ENCODE measurements at places on chromosomes 16 and 17.

GRCh38 chr17:48505788-48506187 lies 25.0 kb downstream of the HOXB1 start:
- DNase-seq, result peak; percentile 88

DNA sequence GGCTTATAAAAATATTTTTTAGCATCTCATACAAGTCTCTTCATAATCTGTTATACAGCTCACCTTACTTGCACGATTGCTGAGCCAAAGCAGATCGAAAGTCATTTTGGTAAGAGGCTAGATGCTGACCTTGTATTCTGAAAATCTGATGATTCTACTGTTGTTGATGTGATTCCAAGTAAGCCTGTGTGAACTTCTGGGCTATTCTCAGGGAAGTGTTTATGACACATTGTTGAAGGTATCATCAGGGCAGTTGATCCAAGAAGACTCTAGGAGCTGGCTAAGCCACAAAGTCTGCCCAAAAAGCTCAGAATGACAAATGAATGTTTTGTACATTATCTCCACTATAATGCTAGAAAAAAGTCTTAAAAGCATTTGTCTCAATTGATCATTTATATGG lies 16.0 kb downstream of the OMG start:
- no peak for DNase-seq

DNA sequence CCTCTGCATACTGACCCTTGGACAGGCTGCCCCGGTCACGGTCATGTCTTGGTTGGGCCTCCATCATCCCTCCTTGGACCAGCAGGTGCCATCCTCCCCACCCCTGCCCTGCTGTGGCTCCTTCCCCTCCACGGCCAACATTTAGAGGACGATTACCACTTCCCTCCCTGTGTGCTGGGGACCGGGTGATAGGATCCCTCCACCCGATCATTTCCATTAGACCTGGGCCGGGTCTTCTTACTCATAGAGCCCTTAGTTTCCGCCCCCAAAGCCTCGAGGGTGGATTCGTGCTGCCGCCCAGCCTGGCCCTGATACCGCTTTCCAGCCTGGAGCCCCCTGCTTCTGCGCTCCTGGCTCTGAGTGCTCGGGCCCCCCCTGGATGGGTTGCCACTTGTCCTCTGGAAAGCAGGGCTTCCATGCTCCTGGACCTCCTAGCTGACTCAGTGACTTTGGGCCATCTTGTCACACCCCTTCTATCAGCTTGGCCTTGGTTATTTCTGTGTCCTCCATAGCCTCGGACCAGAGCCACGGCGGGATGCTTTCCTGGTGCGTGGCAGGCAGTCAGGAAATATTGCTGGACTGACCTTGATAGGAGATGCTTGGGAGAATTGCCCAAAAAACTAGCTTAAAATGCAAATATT lies 171.4 kb downstream of the SEC14L1 start:
- no peak for DNase-seq

DNA sequence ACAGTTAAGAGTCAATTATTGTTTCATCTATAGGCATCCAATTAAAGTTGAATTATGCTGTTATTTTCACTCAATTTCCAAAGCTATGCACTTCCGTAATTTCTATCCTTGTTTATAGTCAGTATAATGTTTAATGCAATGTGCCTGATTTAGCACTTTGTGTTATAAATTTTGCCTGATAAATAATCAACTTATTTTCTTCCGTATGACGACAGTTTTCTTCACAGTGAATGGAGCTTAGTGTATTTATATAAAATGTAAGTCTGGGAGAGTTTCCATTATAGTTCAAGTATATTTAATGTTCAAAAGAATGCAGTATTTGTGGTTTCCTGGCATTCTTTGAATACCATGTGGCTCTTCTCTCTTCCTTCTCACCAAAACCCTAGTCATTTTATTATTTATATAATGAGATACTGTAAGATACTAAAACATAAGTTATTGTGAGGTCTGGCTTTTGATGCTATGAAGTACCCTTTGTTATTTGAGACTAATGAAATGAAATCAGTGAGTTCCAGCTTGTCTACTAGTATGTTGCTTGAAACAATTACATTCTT lies 240.6 kb downstream of the PRKCA start:
- no peak for DNase-seq

GRCh38 chr17:69712801-69713311 lies 298.4 kb downstream of the MAP2K6 start:
- DNase-seq, result no peak

DNA sequence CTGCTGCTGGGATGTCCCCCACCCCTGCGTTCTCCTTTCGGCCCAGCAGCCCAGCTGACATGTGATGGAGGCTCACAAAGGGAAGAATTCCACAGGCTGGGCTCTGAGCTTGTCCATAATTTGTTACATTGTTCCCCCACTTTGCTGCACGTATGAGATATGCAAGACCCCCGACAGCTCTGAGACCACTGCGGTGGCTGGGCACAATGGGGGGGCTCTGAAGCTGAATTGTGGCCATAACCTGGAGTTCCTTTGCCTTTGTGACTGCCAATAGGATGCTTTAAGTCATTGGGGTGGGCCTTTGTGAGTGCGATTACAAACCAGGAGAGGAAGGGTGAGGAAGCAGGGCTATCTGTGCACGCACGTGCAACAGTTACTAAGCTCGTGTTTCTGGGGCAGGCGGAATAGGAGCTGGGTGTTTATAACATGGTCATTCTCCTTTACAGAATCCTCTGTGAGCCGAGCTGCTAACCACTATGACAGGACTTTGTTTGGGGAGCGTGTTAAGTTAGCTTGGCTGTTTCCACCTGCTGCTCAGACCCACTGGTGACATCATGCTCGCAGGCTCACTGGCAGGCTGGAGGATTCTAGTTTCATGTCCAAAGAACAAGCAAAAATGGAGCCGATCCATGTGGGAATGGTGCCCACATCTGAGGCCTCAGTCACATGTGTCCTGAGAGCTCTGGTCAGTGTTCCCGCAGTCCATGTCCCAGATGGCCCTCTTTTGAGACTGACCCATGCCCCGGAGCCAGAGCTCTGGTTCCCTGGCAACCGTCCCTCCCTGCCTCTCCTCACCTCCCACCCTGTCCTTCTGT lies 208.3 kb upstream of the SALL1 start:
- DNase-seq, result no peak

DNA sequence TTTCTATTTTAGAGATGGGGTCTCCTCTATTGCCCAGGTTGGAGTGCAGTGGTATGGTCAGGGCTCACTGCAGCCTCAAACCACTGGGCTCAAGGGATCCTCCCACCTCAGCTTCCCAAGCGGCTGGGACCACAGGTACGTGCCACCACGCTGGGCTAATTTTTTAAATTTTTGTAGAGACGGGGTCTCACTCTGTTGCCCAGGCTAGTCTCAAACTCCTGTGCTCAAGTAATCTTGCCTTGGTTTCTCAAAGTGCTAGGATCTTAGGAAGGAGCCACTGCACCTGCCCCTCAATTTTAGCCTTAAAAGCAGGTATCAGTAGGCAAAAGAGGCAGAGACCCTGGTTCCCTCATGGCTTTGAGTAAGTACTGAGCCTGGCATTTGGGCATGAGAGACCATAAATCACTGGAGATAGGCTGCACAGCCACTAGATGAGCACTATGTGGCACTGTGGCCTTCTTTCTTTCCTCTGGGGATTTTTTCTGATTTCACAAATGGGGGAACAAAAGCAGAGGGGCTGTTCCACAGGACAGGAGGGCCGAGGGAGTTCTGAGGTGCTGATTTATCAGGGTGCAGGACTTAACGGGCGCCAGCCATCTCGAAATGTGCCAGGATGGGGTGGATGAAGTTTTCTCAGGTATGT lies 82.2 kb downstream of the PLXDC1 start:
- peak; percentile 49 for DNase-seq

DNA sequence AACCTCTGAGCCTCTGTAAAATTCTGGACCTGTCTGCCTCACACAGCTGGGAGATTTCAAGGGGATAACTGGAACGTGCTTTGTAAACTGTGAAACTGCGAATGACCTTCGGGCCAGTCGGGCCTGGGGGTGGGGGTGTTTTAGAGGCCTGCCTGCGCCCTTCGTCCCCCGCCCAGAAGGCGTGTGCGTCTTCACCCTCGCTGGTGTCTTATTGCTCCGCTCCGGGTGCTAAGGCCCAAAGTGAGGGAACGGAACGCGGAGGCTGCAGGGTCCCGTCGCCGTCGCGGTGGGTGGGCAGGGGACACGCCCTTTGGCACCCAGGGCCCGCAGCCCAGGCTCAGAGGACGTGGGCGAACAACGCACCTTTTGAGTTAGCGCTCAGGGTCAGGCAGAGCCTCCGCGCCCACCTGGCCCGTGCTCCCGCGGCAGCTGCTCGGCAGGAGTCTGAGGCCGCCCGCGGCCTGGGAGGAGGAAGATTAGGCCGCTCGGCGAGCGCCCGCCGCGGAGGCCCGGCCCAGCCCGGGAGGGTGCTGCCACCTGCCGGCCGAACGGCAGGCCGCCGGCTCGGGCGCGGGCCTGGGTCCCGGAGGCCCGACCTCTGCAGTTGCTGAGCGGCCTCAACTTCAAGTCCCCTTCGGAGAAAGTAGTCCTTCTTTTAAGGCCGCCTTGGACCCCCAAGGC lies 29.7 kb downstream of the DCAKD start:
- DNase-seq, result peak; percentile 64

- no peak for DNase-seq
Measured at GRCh38 chr16:35207059-35207999, 1747.9 kb downstream of the TP53TG3F start.

- no peak for DNase-seq
Measured at GRCh38 chr16:66293932-66294331, 72.6 kb upstream of the CDH5 start.

GRCh38 chr17:74521701-74522201 lies 9.5 kb downstream of the CD300LB start:
- DNase-seq, result peak; percentile 42

DNA sequence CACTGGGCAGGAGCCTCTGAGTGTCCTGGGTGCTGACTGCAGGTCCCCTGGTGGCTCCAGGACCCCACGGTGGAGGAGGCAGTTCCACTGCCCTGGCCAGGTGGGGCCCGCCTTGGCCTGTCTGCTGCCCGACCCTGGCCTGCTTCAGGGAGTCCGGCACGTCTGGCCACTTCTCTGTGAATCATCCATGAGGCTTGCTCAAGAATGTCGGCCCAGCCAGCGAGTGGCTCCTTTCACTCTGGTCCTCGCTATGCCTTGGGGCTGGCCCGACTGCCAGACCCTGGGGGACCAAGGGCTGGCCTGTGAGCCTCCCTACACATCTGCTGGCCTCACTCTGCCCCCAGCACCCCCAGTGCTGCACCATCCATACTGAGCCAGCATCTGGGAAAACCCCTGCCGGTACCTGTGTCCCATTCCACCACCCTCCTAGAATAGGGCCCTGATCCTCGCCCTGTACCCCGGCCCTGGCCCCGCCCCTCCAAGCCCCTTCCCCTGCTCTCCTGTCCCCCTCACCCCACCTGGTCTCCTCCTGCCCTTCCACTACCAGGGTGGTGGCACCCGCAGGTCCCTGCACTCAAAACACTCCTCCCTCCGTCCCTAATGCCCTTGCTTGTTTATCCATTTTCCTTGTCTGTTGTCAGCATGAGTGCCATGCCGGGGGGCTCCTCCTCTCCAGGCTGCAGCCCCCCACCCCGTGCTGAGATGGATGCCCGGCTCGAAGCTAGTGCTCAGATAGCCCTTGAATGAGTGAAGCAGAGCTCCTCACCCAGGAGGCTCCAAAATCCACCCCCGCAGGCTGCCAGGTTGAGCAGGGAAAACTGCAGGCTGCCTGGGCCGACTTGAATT lies 35.5 kb downstream of the ADCY7 start:
- no peak for DNase-seq

Data from activated CD8-positive, alpha-beta memory T cell treated with anti-CD3 and anti-CD28 coated beads, Interleukin-2, amount 10 ng/mL, durations not matched to agents 7 days and 5 days (primary cell).